ENCODE measurements at places on chromosomes 5 and 9.

GRCh38 chr9:137390553-137391410 is 32.2 kb downstream of the EXD3 start:
- no peak for DNase-seq

- no peak for DNase-seq
Measured at GRCh38 chr9:91896513-91897121, 53.4 kb downstream of the ROR2 start.

DNA sequence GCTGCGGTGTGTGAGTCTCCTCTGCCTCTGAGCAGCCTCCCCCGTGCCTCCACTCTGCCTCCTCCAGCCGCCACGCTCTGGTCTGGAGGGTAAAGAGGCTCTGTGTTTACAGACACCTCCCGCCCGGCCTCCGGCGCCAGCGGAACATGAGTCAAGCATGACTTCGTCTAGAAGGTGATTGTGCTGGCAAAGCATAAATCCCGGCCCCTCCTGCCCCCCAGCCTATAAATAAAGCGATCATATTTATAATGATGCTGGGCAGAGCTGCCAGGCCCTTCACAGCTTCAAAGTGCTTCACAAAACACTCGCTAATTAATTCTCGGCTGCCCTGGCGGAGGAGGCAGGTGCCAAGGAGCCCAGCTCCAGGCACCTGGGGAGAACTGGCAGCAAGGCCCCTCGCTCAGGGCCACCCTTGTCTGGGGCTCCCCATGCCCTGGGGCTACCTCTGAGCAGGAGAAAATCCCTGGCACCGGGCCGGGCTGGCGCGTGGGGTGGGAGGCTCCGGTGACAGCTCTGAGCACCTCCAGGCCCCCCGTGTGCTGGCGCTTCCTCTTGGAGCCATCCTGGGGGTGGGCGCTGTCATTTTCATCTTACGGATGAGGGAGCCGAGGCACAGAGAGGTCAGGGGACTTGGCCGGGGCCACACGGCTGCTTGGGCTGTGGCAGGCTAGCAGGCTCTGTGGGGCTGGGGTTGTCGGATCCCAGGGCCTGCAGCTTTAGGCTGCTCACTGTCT is 87.8 kb downstream of the RXRA start:
- peak; percentile 44 for DNase-seq

DNA sequence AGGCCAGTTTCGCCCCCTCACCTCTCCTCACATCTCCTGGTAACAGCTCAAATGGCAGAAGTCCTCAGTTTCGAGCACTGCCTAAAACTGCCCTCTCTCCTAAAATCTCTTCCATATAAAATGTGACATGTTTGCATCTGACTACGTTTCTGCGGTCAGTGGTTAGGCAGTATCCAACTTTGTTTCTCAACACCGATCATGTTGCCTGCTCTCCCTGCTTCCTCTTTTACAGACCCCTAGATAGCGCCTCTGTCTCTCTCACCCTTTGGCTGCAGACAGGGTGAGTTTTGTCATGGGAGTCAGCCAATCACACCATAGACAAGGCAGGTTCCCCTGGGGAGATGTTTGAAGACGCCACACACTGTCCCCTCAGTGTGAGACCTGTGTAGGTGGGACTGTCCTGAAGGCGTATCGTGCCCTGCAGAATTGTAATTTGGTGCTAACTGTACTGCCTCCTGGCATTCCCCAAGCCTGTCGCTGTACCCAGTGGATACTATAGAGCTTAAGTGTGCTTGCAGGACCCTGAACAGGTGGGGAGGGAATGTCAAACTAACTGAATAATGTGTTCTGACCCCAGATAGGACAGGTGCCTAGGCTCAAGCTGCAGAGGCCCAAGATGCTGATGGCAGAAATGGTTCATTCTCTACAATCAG is 1.1 kb downstream of the HEXB start:
- no peak for DNase-seq

DNA sequence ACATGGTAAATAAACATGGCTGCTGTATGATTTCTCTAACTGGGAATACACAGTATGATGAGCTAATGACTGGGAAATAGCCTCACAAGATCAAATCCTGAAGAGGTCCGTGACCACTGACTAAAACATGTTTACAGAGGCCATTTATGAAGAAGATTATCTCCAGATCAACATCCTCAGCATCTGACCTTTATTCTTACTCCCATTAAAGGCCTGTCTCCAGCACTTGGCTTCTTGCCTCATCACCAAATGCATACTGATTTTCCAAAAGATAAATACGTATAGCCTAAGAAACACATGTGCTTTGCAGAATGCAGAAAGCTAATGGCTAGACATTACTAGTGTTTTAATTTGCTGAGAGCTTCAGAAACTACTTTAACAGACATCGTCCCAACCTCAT is 108.0 kb upstream of the TSLP start:
- no peak for DNase-seq

GRCh38 chr9:78234810-78235209 is 1.1 kb upstream of the CEP78 start:
- no peak for DNase-seq

GRCh38 chr5:172439785-172440477 is 14.4 kb downstream of the SH3PXD2B start:
- no peak for DNase-seq

- DNase-seq: no peak
Measured at GRCh38 chr5:166083183-166083959, 2208.1 kb upstream of the WWC1 start.

DNA sequence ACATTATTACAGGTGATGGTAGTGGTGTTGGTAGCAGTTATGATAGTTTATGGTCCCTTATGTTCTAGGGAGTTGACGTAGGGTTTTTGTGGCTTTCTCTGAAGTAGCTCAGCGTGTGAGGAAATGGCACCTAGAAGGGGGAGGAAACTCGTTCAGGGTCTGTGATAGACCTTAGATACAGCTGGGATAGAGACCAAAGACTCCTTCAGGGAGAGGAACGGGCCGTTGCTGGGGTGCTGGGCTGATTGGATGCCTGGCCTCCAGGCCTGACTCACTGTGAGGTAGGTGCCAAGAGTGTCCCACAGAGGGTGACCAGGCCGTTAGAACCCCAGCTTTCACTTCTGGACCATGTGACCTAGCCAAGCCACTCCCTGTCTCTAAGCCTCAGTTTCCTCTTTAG is 96.6 kb downstream of the DAB2IP start:
- no peak for DNase-seq

- no peak for DNase-seq
Measured at GRCh38 chr5:41598011-41598410, 87.6 kb upstream of the PLCXD3 start.

GRCh38 chr5:67012171-67012570 is 184.4 kb downstream of the CD180 start:
- DNase-seq: no peak

DNA sequence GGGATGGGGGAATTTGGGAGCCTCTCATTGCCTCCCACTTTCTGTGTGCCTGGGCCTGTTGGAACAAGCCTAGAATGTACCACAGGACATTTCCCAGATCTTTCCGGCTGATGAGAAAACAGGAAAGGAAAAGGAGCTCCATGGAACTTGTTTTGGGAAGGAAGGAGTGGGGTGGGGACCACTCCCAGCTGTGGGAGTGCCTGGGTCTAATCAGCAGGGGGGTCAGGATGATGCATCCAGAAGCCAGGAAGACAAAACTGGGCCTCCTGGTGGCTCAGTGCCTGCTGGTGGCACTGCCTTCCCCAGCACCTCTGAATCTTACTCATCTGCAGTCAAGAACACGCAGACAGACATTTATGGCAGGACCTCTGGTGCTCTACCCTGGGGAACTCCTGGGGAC is 2.8 kb downstream of the SMIM33 start:
- DNase-seq: no peak

DNA sequence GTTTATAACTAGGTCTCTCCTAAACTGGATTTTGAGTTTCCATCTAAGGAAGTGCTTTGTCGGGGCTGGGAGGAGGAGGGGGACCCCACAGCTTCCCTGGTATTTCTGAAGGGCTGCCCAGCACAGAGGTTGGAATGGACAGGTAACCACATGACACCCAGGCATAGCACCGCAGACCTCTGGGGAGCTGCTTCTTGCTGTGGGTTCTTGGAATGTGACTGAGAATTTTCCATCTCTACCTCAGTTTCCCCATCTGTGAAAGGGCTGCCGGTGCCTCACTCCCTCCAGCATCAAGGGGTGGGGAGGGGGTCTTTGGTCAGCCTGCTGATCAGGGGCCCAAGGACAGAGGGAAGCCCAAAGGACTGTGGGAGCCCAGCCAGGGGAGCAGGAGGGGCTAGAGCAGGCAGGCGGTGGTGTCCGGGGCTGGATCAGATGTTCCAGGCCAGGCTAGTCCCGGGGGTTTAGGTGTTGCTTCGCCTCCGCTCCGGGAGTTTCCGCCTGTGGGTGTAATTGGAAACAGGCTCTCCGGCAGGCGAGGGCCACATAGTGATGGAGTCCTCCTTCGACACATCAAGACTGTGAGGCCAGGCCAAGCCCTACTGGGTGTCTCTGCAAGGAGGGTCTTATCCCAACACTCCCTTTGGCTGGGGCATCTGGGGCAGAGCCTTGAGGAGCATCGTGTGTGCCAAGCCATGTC is 3.3 kb downstream of the OLFML2A start:
- DNase-seq: no peak

GRCh38 chr5:53418409-53418808 is 62.0 kb upstream of the FST start:
- no peak for DNase-seq

- no peak for DNase-seq
Measured at GRCh38 chr9:123609844-123610243, 253.8 kb downstream of the CRB2 start.

- DNase-seq: no peak
Measured at GRCh38 chr5:136655468-136655867, 290.1 kb upstream of the TRPC7 start.

- no peak for DNase-seq
Measured at GRCh38 chr9:129021091-129021490, 7.0 kb downstream of the SH3GLB2 start.

- DNase-seq: no peak
Measured at GRCh38 chr9:70085241-70085640, 41.6 kb downstream of the MAMDC2 start.

DNA sequence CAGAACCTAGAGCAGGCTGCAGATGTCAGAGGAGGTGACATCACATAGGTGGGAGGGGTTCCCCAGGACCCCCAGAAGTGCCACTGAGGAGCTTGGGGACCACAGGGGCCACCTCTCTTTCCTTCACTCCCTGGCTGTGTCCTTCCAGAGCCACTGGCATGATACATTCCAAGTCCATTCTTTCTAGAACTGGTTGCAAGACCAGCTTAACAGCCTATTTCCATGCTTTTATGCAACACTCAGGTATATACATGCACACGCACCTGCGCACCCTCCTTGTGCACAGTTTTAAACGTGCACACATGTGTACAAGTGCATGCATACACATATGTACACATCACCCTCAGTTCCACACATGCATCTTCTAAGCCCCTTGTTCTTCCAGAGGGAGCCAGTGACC is 39.7 kb downstream of the SLC6A7 start:
- DNase-seq: no peak

DNA sequence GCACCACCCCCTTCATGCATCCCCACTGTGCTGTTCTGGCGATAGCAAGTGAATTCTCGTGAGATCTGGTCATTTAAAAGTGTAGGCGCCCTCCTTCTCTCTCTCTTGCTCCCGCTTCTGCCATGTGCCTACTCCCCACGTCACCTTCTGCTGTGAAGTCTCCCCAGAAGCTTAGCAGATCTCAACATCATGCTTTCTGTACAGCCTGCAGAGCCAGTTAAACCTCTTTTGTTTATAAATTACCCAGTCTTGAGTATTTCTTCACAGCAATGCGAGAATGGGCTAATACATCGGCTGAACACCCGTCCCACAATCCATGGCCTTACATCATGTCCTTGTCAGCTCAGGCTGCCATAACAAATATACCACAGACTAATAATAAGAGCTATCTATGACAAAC is 17.4 kb downstream of the SHC3 start:
- DNase-seq: no peak

DNA sequence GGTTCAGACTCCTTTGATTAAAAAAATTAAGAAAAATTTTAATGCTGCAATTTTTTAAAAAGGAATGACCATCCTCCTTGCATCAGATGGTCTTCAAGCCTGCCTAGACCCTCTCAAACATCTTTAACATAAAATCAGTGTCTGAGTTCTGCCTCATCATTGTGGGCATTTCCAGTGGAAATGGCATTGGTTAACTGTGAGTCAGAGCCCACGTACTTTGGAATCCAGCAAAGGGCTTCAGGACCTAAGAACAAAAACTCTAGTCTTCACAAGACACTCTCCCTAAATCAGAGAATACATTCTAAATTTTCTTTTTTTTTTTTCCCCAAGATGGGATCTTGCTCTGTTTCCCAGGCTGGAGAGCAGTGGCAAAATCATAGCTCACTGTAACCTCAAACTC is 9.4 kb upstream of the C5orf15 start:
- no peak for DNase-seq

DNA sequence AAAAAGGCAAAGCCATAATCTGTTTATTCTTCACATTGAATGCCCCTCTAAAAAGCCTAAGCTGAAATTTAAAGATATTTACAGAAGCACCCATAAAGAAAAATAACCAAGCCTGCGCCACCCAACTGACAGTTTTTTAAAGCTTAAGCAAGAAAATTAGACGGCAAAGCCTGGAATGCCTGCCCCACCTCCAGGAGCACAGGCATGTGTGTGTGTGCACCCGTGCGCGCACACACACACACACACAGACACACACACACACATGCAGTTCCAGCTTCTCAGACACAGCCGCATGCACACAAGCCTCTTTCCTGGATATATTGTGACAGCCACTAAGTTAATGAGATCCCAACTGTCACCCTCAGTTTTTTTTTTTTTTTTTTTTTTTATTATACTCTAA is 88.2 kb downstream of the FRMD3 start:
- no peak for DNase-seq

GRCh38 chr9:80503671-80504281 is 932.0 kb downstream of the TLE4 start:
- no peak for DNase-seq

DNA sequence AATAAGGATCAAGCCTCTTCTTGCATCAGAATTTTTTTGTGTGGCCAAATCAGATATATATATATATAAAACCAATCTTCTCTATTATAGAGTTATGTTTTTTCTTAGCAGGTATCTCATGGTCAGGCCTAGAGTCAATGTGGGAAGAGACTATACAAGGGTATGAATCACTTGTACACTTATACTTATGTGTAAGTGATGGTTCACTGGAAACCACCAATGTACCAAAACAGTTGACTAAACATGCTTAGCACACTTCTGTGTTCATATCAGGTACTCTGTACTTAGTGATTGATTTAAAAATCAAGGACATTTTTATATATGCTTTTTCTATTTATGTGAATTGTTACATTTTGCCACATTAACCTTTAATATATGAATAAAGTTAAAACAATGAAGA is 92.6 kb downstream of the CWC27 start:
- DNase-seq: no peak

DNA sequence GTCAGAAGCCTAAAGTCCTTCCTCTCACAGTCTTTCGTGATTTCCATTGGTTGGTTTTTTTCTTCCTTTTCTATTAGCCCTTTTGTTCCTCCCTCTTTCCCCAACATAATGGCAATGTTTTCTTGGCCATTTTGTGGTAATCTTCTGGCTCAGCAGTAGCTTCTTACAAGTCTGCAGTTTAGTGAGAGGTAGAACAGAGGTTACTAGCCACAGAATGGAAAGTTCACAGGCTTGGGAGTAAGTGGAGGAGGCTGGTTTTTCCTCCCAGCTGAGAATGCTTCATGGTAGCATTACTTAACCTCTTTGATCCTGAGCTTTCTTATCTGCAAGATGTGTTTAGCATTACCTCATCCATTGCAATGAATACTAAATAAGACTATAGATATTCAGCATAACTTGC is 346.9 kb downstream of the NFIB start:
- DNase-seq: no peak
